Nephron progenitor cell (in vitro differentiated cells): ENCODE measurements at places on chromosomes 11 and 22.

DNA sequence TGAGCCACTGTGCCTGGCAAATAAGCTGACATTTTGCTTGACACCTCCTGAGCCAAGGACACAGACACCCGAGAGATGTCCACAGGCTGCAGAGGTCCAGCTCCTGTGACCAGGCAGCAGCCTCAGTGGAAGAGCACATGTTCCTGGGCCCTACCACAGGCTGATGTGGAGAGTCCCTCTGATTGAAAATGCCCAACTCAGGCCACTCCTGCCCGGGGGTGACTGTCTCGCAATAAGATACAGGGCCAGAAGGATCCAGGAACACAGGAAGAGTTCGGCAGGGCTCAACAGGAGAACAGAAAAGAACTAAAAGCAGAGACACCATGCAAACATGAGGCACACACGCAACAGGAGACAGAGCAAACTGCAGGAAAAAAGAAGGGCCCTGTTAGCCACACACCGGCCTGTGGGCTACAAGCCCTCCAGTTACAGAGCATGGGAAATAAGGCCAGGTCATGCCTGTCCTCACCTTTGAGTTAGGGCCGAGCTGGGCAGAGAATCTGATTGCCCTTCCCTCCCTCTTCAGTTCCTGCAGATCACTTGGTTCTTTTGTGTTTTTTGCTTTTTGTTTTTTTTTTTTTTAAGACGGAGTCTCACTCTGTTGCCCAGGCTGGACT lies 28.3 kb upstream of the MALAT1 start:
- no peak for DNase-seq

DNA sequence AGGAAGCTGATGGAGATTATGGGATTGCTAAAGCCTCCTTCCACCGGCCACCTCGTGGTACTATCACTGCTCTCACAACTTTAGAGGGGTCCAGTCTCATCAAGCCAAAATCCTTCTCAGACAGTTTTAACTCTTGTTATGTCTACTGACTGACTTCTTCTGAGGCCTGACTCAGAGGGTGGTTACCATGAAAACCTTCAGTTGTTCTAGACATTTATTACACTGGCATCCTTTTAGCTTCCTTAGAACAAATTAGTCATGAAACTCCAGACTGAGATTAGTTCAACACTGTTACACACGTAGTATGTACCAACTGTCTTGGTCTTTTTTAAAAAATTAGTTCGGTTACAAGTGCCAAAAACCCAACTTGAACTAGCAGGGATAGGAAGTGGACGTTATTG lies 7.5 kb downstream of the DIXDC1 start:
- no peak for DNase-seq

GRCh38 chr11:72436661-72437060 lies 2.3 kb upstream of the CLPB start:
- no peak for DNase-seq

GRCh38 chr11:94780432-94780831 lies 12.3 kb downstream of the AMOTL1 start:
- DNase-seq: no peak

DNA sequence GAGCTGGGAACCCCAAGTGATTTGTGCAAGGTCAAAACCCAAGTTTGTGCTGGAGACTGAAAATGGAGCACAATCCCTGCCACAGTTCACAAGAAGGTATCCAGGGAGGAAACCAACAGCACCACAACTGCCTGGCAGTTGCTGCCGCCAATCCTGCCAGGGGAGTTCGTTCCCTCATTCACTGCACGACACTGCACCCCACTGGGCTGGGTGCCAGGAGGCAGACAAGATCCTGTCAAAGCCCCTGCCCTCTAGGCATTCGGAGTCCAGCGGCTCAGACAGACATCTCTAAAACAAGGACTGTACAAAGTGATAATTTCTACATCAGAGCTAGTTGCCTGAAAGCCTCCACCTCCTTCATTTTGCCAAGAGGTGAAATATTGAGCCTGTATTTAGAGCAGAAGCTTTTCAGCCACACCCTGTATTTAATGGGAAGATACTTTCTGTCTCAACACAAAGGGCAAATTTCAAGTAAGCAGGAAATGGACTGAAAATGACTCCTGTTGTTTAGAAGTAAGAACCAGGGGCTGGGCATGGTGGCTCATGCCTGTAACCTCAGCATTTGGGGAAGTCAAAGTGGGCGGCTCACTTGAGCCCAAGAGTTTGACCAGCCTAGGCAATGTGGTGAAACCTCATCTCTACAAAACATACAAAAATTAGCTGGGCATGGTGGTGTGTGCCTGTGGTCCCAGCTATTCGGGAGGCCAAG lies 277.4 kb upstream of the NARS2 start:
- DNase-seq: no peak

DNA sequence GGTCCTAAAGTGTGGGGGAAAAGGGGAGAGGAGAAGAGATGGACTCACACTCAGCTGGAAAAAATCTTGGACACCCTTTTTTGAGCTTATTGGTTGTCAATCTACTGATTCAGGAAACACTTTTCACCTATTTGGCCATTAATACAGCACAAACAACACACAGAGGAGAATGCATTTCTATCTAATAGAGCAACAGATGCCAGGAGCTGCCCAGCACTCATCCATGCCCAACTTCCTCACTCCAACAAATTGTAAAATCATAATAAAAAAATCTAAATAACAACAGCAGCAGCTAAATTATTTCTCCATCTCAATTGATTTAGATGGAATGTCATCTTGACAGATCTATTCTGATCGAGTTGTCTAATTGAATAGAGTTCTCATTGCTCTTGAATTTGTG lies 628.2 kb downstream of the OPCML start:
- no peak for DNase-seq

GRCh38 chr22:38497869-38498268 lies 8.2 kb downstream of the DDX17 start:
- DNase-seq: no peak

DNA sequence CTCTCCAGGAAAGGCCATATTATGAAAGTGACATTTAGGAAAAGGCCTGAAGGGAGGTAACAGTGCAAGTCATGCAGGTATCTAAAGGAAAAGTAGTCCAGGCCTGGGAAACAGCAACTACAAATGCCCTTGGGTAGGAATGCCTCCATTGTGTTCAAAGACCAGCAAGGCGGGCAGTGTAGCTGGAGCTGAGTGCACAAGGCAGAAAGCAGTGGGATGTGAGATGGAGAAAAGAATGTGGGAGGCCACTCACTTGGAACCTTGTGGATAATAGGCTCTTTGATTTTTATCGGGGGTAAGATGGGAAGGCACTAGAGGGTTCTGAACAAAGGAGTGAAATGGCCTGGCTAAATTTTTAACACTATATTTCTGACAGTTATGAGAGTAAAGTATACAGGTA lies 188.6 kb downstream of the PGR start:
- no peak for DNase-seq

- no peak for DNase-seq
Measured at GRCh38 chr11:102188488-102188887, 78.2 kb downstream of the YAP1 start.

GRCh38 chr11:60064111-60064510 lies 7.6 kb downstream of the MS4A3 start:
- no peak for DNase-seq

GRCh38 chr22:44245867-44246266 lies 65.1 kb downstream of the PARVG start:
- no peak for DNase-seq

DNA sequence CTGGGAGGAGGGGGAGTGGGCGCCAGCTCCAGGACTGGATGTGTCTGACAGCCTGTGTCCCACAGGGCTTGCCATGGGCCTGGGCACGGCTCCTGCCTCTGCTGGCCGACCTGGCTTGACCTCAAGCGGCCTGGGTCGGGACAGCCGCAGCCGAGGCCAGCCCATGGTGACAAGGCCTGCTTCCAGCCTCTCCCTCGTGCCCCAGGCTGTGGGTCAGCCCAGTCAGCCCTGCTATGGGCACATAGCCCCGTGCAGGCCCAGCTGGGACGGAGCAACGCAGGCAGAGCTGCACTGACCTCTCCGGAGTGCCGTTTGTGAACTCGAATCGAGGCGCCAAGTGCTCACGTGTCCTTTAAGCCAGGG lies 17.9 kb downstream of the OSBPL5 start:
- DNase-seq: no peak

DNA sequence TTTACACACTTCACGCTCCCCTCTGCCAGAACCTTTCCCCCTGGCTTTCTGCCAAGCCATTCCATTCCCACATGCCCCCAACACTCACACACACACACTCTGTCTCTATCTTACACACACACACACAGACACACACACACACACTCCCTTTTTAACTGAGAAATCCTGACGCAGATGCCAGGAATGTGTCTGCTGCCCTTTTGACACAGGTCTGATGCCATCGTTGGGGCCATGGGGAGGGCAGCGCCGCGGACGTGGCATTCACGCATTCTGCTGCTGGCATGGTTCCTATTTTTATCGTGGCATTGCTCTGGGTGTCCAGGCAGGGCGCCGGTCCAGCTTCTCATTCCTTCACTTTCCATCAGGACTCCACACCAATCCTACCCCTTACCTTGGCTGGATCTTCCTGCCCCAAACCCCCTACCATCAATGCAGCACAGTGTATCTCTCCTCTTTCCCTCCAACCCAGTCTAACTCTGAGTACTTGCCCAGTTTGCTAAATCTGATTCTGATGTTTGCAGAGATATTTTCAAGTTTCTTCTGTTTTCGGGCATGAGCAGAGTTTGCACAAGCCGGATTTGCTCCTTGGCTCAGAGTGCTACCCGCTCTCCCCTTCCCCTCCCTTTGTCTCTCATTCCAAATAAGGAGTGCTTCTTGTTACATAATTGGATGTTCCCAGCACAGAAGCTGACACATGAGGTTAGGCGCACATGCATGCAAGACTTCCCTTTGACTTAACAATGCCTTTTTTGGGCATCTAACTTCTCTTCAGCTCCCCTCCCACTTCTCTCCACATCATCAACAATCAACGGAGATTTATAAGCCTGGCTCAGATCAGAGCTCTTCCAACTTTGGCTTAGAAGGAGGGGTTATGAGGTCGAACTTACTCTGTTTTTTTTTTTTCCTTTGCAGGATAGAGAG lies 18.8 kb downstream of the SNX19 start:
- no peak for DNase-seq

GRCh38 chr11:64019106-64020037 lies 16.4 kb upstream of the FLRT1 start:
- no peak for DNase-seq

- DNase-seq: no peak
Measured at GRCh38 chr11:11243209-11243589, 109.9 kb downstream of the CSNK2A3 start.

DNA sequence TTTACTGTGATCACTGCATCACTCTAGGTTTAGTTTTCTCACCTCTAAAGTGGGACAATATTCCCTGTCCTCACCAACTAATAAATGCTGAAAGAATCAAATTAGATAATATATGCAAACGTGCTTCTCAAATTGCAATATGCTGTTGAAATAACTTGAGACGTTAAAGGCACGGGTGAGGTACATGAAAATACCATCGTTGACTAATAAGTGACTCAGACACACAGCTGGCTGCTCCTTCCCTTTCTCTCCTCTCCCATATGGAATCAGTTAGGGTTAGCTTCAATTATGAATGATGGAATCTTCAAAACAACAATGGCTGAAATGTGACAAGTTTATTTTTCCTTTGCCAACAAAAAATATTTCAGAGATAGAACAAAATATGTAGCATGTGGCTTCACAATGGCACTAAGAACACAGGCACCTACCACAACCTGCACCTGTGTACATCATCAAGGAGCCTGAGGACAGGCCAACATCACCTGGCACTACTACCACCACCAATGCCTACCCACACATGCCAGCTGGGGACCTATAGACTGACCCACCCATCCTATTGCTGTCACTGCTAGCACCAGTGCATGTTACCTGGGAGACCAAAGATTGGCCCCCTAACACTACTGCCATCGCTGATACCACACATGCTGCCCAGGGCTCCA lies 13.7 kb downstream of the GDPD4 start:
- DNase-seq: no peak

DNA sequence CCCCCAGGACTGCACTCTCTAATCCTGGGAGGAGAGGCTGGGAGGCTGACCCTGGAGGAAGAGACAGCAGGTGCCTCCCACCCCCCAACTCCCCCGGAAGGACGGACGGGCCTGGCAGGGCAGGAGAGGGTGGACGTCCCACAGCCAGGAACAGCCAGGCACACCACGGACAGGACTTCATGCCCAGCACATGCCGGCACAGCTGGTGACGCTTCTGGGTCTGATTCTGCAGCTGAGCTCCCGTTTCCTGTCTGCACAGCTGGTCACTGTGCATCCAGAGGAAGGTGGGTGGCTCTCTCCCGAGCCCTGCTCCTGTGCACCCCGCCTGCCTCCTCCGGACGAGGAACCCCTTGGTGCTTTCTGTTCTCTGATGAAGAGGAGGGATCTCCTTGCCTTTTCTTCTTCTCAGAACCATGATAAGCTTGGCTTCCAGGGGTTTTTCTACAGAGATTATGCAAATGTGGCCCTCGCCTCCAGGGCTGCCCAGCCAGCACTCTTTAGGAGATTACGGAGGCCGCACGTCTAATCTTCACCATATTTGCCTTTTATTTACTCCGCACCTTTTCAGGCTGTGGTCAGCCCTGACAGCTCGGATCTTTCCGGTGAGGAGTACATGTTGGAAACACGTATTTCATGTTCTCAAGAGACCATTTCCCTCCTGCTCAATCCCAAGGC lies 1295.8 kb downstream of the BRD1 start:
- no peak for DNase-seq

DNA sequence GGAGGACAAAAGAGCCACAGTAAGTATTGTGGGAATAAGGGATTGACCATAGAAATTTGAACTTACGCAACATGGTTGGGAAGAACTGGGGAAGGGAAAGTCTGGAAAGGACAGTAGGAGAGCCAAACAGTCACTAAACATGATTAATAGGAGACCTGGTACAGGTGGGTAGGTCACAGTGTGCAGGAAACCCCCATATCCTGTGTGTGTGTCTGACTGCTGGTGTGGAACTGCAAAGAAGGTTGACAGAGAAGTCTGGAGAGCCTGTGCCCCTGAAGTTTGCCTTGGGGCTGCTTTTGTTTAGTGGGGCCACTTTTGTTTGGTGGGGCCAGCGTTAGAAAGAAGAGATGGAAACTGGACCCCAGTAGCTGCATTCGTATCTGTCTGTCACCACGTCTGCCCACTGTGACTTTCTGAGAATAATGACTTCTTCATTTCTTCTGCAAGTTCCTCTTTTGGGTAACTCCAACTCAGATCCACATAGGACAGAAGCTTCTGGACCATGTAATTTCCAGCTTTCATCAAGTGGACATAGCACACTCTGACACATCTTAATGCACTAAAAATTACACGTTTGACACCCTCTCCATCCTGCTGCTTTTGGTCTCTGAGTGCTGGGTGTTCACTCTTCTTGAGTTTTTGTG lies 126.8 kb upstream of the RAG2 start:
- DNase-seq: no peak

- peak; percentile 55 for DNase-seq
Measured at GRCh38 chr22:49826603-49827270, 936 bp downstream of the BRD1 start.

- DNase-seq: peak; percentile 16
Measured at GRCh38 chr22:26977741-26978376, 320.5 kb downstream of the MIAT start.

GRCh38 chr11:2892967-2893528 lies 7.5 kb upstream of the CDKN1C start:
- DNase-seq: no peak

DNA sequence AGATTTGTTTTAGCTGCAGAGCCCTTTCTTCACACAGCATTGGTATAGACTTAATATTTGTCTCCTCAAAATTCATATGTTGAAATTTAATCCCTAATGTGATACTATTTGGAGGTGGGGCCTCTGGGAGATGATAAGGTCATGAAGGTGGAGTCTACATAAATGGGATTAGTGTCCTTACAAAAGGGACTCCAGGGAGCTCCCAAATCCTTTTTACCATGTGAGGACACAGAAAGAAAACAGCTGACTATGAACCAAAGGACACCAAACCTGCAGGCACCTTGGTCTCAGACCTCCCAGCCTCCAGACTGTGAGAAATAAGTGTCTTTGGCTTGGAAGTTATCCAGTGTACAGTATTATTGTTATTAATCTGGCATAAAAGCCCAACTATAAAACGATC lies 10.2 kb downstream of the SLC35F2 start:
- DNase-seq: no peak
